Activated CD8-positive, alpha-beta memory T cell treated with anti-CD3 and anti-CD28 coated beads for 24 hours (primary cell): ENCODE measurements at places on chromosomes 1 and 21.

DNA sequence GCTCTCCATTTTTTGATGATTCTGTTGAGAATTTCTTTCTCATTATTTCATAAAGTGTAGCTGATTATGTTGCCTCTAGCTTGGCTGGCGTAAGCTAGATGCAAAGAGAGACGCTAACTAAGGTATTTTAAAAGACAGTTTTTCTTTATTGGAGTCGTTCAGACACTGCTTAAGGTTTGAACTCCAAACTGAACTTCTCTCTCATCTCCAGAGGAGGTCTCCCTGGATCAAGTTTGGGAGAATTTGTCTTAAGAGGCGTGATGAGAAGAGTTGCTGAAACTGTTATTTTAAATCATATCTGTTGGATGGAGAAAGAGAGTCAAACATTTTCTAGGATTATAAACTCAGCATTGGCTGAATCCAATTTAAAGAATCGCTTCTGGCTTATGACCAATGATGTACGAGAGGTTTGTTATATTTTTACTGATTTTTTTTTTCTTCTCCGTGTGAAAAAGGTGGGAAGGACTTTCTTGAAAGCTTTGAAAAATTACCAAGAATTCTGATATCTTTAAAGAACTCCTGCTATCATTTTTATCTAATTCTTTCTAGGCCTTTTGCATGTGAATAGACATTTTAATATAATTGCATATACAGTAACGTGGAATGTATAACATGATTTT lies 34.0 kb downstream of the MAP3K7CL start:
- DNase-seq = no peak

GRCh38 chr1:8283058-8283884 lies 34.6 kb upstream of the SLC45A1 start:
- no peak for DNase-seq

DNA sequence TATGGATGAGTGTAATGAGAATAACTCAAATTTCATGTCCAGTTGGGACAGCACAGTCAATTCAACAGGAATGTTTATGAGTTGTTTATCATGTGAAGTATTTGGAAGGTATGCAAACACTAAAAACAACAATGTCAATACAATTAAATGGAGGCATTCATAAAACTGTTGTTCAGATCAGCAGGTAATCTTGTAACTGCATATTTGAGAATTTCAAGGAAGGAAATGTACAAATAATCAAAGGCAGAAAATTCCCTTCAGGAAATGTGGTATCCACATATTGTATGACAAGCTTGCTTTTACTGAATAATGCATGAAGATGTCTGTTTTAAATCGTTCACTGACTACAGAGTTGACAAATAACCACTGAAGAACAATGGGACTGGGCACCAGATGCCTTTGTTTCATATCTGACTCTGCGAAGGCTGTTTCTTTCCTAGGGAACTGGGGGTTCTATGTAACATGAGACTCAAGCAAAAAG lies 198.3 kb downstream of the LTN1 start:
- no peak for DNase-seq

DNA sequence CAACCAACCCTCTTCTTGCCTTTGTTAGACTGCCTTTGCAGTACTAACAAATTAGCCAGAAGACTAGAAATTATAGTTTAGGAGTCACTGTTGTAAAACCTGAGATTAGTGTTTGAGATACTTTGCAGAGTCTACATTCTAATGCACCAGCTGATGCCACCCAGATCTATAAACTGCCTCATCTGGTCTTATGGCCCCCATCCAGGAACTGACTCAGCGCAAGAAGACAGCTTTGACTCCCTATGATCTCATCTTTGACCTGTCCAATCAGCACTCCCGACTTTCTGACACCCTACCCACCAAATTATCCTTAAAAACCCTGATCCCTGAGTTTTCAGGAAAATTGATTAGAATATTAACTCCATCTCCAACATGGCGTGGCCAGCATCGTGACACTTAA lies 334.6 kb downstream of the RGS7 start:
- DNase-seq = no peak

DNA sequence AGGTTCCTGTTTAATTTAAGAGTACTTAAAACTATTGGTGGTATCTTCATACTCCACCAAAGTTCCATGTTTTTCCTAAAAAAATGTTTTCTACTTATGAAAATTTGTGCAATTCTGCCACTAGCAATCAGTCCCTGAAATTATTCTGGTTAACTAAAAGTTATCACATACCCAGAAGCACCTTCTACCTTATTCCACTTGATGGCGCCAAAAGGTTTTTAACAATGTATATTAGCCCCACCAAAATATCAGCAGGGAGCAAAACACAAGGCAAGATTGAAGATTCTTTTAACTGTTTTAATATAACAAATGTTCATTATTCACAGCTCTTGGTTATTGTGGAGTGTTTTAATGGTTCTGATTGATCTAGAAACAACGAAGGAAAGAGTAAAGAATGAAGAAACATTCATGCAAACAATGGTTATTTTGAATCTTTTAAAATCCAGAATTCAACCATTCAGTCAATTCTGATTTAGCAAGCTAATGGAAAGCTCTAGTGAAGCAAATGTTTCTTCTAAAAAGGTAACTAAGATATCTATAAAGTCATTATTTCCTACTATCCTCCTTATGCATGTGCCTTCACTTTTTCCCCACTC lies 67.2 kb downstream of the TTLL7 start:
- no peak for DNase-seq

GRCh38 chr21:33584455-33584854 lies 4.0 kb downstream of the DONSON start:
- DNase-seq = no peak

- no peak for DNase-seq
Measured at GRCh38 chr1:95002164-95002539, 70.6 kb downstream of the ALG14 start.

GRCh38 chr1:11573116-11573692 lies 81.0 kb downstream of the FBXO2 start:
- no peak for DNase-seq

DNA sequence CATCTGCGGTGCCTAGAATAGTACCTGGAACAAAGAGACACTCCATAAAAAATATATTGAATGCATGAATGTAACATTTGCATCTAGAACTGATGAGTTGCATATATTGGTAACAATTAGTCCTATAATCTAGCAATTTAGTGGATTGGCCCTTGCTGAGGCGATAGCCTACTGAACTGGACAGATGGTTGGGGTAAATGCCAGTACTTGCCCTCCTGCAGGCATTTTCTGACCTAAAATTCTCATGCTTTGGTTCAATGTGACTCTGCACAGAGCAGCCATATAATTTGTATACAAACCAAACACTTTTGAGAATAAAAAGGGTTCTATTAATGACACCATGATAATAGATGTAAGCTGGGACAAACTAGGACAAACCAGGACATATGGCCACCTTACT lies 313.6 kb downstream of the OLFM3 start:
- no peak for DNase-seq

GRCh38 chr1:227370533-227371254 lies 52.4 kb upstream of the CDC42BPA start:
- no peak for DNase-seq

DNA sequence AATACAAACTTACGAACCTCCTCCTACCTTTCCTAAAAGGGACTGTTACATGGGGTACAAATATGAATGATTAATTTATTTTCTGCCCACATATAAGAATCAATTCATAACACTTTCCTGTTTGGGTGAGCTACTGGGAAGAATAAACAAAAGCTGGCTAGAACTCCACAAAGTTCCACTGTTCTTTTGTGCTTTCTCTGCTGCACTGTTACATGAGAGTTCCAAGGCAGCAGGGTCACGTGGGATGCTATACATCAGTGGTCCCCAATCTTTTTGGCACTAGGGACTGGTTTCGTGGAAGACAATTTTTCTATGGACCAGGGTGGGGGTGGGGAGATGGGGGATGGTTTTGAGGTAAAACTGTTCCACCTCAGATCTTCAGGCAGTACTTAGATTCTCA lies 2.2 kb upstream of the ANGPTL7 start:
- no peak for DNase-seq
